Right ventricle myocardium inferior (tissue), 1 donor: ENCODE measurements at places on chromosomes 7 and 10.

DNA sequence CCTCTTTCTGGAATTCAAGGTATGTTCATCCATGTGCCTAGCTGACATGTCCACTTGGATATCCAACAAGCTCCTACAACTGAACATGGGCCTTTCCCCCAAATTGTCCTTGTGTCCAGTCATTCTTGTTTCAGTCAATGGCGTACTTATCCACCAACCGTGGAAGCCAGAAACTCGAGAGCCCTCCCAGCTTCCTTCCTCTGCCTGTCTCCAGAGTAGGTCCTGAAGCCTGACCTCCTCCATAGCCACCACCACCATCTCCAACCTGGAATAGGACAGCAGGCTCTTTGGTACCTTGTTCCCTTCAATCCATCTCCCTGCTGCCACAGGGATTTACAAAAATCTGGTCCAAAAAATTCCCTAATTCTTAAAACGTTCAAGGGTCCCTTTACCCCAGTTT, 305.1 kb downstream of the RPS24 start:
- DNase-seq = no peak

DNA sequence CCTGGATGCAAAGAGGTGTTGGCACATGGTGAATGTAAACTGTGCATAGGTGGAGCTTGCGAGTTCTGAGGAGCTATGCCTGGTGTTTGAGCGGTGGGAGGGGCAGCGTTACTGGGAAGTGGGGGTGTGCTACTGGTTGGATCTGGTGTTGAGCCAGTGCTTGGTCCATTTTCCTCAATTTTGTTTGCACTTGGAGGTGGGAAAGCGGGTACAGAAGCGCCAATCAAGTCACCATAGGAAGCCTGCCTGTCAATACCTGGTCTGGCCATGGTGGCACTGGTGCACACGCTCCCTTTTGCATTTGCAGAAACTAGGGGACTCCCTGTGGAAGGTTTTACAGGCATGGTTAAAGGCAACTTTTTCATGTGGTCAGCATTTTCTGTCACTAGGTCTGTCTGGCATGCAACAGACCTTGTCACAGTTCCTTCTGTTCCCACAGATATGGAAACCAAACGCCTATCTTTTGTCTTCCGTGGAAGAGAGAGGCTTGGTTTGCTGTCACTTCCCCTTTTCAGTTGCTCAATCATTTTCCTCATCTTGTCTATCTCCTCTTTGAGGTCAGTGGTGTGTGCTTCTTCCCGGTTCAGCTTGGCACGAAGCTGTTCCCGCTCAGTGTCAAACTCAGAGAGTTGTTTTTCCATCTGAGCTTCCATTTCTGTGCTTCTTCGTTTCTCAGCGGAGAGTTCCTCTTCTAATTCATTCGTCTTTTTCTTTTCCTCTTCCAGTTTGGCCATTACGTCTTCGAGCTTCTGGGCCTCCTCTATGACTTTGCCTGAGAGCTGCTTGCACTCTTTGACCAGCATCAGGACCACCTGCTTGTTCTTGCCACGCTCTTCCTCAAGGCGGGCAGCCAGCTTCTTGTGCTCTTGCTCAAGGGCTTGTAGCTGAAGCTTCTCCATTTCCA, 81.1 kb downstream of the CTTNBP2 start:
- DNase-seq = no peak

DNA sequence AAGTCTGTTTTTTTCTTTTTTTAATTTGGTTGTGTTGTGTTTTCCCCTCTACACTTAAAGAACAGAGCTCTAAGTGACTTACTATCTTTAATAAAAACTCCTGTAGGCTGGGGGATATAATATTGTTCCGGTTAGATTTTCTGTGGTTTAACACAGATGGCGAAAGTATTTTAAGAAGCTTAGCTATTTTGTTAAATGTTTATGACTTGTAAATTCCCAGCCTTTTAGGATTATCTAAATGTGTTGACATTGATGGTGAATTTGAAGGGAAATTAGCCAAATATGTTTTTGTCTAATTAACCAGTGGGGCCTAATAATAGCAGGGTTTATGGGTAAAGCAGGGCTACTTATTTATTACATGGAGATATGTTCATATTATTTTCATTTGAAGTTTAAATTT, 538.5 kb downstream of the INHBA start:
- no peak for DNase-seq

DNA sequence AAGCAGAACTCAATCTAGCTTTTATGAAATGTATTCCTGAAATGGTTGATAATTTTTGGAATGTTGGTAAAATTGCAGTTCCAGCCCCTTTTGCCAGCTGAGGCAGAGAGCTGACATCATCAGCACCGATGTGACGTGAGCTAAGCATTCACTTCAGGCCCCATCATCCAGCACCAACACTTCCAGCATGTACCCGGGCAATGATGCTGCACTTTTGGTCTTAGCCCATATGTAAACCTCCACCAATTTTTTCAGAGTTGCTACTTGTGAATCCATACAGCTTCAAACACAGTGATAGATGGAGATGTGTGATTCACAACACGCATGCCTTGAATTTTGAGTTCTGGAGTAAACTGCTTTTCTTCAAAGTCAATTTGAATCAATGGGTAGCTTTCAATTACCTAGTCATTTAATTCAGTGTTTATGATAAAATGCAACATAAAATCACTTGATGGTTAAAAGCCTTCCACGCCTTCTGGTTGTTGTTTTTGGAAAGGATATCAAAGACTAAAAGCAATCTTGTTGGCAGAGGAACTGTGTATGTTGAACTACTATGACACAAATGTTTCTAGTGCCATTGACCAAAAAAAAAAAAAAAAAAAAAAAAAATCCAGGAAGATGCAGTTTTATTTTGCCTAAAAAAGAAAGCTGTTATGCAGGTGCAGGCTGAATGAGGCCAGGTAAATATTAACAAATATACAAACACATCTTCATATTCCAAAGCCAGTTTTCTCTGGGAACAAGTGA, 73.9 kb downstream of the NRP1 start:
- DNase-seq = no peak

DNA sequence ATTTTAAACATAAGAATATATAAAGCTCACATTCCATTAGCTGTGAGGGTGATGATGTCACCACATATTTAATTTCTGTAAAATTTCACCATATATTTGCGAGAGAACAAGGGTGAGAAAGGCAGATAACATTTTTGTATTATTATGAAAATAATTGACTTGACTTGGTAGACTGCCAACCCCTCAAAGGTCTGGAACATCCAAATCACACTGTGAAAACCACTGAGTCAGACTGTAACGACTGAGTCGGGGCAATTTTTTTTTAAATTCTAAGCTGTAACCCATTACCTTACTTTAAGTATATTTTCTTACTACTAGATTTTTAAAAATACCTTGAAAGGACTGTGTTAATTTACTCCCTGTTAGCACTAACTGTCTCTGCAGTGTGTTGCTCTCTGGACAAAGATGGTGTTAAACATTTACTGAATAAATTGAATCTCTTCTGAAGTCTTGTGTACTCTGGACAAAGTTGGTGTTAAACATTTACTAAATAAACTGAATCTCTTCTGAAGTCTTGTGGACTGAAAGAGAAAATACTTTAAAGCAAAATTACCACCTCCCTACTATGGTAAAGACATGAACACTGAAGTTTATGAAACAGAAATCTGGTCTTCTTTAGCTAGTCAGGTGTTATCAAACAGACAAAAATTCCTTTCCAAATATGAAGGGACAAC, 14.1 kb downstream of the PDZD8 start:
- DNase-seq = no peak
